Glutamatergic neuron (in vitro differentiated cells): ENCODE measurements at places on chromosomes 2 and 18. TPM values are rescaled to one million over a fixed set of nuclear protein-coding genes. Genes with fewer than 3 reads are reported as not detected.

GRCh38 chr2:65605743-65606058, 173.3 kb upstream of the SPRED2 start:
- no peak for DNase-seq

DNA sequence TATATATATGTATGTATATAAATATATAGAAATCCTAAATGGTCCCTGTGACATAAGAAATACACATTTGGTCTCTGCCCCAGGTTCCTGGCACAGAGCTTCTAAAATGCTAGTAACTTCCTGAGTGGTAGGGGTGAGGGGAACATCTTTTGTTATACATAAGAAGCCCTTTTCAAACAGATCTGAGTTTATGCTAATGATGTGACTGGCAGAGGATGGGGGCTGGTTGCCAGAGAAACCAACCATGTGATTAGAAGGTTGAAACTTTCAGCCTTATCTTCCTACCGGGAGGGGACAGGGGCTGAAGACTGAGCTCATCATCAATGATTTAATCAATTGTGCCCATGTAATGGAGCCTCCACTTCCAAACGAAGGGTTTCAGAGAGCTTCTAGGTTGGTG, 16.3 kb downstream of the MFSD2B start:
- DNase-seq, result no peak

- DNase-seq, result no peak
These were observed 12.4 kb downstream of the G6PC2 start for GRCh38 chr2:168913495-168913894.

GRCh38 chr2:9627310-9627709, 3.5 kb downstream of the YWHAQ start:
- DNase-seq, result no peak

DNA sequence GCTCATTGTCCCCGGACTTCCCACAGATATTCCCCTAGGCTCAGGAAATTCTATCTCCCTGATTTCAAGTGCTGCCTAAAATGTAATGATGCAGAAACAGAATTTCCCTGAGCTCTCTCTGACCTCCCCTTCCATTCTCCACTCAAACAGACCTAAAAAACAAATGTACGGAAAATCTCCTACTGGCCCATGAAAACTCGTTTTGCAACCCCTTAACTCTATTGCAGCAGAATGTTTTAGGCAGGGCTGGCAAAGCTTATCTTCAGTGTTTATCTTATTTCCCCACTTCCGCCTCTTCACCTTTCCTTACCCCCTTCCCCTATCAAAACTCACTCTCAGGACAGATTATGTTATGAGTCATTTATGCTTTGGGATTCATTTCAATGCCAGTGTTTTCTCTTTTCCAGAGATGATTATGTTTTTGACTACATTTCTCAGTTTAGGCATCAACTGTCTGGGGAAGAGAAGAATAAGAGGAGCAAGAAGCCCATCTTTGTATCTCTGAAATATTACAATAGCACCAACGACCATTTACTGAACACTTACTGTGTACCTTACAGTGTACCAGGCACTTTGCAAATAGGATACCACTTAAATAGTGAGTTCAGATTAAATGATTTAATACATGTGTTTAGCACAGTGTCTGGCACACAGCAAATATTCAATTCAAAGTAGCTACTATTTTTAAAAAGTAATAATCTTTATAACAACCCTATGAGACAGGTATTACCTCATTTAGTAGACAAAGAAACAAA, 53.9 kb upstream of the STPG4 start:
- no peak for DNase-seq

DNA sequence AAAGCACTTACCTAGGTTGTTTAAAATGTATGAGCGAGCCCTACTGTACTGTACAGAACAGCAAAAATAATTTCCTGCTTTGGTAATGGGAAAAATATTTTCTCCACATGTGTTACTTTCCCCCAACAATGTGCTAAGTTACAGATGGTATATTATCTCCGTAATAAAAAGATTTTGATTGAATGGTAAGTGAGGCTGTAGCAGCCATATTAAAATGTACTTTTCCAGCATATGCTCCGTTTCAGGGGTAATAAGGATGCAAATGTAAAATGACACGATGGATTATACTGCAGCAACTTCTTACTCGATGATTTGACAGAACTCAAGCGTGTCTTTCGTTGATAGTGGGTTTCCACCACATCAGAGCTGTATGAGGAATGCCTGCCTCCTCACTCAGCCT, 50.5 kb downstream of the OSBPL6 start:
- DNase-seq, result no peak

- no peak for DNase-seq
These were observed 447.1 kb downstream of the TXNL1 start for GRCh38 chr18:56191334-56191733.

GRCh38 chr18:57819671-57820460, 16.8 kb upstream of the ATP8B1 start:
- DNase-seq, result no peak

The MARCHF4 gene
- 26.1 TPM for total RNA-seq

The ABCG5 gene
- total RNA-seq, result not detected

The CNOT9 gene
- 58.1 TPM for total RNA-seq

The GKN2 gene
- total RNA-seq, result not detected

The IL1A gene
- not detected for total RNA-seq
